ENCODE measurements at places on chromosomes 5 and 9. TPM values are rescaled to one million over a fixed set of nuclear protein-coding genes. Genes with fewer than 3 reads are reported as not detected.

GRCh38 chr5:118486647-118487225 is 501.6 kb downstream of the DTWD2 start:
- H3K27me3 ChIP-seq = no peaks in the 10 kb centered on the region
- DNase-seq = no peak
- H3K4me3 ChIP-seq = no peak overlapping the region
- H3K4me1 ChIP-seq = no peaks in the 10 kb centered on the region
- H3K27ac ChIP-seq = no peak overlapping the region

DNA sequence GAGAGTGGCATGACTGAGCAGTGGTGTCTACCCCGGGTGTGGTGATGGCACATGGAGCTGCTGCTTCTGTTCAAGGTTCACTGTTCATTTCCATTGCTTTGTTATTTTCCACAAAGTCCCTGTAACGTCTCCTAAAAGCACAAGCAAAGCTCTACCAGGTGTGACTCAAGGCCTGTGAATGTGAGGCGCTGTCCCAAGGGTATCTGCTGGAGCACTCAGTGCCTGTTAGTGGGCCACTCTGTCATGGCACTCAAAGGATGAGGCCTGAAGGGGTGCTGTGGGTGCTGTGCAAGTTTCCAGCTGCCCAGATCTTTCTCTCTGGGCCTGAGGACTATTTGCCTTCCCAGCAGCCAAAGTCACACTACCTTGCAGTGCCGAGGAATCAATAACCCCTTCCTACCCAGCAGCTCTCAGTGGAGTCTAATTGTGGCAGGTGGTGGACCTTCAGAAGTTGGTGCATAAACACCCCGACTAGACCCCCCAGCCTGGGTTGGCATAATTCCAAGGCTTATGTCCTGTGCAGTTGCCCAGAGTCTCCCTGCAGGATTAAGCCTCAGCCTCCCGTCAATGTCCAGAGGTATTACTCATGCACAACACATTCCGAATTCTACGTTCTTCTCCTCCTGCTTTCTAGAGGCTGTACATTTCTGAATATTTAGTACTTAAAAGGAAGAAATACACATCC is 17.4 kb upstream of the PTCH1 start:
- H3K27ac ChIP-seq = no peak overlapping the region
- no peaks in the 10 kb centered on the region for H3K36me3 ChIP-seq
- H3K4me3 ChIP-seq = no peak overlapping the region
- no peaks in the 10 kb centered on the region for H3K4me1 ChIP-seq
- DNase-seq = no peak

GRCh38 chr5:61264273-61264661 is 67.8 kb upstream of the ZSWIM6 start:
- no peak for DNase-seq
- H3K4me3 ChIP-seq = no peak overlapping the region
- H3K27ac ChIP-seq = no peak overlapping the region
- H3K27me3 ChIP-seq = no peaks in the 10 kb centered on the region
- H3K4me1 ChIP-seq = no peaks in the 10 kb centered on the region
- no peaks in the 10 kb centered on the region for H3K36me3 ChIP-seq

GRCh38 chr5:112869948-112870347 is 8.9 kb downstream of the SRP19 start:
- no peak for DNase-seq
- peaks cover 19% of the 10 kb centered on the region for H3K36me3 ChIP-seq
- H3K27ac ChIP-seq = no peak overlapping the region
- no peaks in the 10 kb centered on the region for H3K4me1 ChIP-seq

DNA sequence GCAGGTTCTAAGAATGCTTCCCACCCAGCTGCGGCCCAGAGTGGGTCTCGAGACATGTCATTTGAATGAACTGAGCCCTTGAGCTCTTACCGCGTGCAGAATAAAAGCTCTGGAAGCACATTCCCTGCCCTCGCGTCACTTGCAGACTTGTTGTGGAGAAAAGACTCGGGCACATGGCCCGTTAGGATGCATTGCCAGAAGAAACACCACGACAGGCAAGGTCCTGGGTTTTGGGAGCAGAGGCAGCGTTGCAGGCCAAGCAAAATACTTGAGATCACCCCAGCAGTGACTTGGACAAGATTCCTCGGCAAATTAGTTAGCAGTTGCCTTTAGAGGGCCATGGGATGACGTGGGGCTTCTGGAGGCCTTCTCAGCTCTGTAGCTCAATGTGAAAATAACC is 170.8 kb upstream of the MSX2 start:
- H3K4me1 ChIP-seq = no peaks in the 10 kb centered on the region
- no peak for DNase-seq
- no peak overlapping the region for H3K27ac ChIP-seq
- H3K27me3 ChIP-seq = no peaks in the 10 kb centered on the region

DNA sequence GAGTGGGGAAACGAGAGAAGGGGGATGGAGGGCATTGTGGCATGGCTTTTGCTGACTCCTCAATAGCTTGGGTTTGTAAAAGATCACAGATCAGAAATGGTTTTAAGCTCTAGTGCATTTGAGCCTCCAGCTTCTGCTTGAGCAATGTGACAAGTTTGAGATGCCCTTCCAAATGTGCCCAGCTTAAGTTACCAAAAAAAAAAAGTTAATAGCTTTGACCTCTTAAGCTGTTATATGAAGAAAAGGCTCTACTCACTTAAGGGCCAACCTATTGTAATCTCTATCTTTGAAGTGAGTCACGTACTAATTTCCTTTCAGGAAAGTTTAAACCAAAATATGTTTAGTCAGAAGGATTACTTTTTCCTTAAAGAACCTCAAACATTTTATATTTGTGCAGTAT is 428.8 kb upstream of the ACTBL2 start:
- no peaks in the 10 kb centered on the region for H3K27me3 ChIP-seq
- no peaks in the 10 kb centered on the region for H3K36me3 ChIP-seq
- no peaks in the 10 kb centered on the region for H3K4me1 ChIP-seq
- no peak overlapping the region for H3K4me3 ChIP-seq
- no peak overlapping the region for H3K27ac ChIP-seq

GRCh38 chr9:108196332-108197007 is 659.3 kb downstream of the ACTL7B start:
- no peaks in the 10 kb centered on the region for H3K27me3 ChIP-seq
- no peaks in the 10 kb centered on the region for H3K36me3 ChIP-seq
- no peak overlapping the region for H3K27ac ChIP-seq
- DNase-seq = no peak
- H3K4me1 ChIP-seq = no peaks in the 10 kb centered on the region

DNA sequence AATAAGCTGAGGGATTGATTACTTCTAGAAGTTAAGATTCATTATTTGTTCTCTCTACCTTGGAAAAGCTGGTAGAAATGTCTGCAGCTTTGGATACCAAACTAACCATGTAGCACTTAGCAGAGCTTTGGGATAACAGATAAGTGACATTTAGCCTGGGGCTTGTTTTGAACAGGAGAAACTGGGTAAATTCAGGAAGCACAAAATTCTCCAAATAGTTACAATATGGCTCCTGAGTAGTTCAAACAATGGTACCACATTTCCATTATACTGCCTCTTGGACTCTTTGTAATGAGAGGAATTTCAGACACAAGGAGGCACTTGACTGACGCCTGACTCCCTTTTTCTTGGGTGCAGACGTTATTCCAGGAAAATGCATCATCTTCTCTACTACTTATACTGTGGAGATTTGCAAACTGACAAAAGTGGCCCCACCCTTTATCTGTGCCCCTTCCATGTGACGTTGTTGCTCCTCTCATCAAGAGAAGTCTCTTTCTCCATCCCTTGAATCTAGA is 22.5 kb downstream of the PRUNE2 start:
- no peaks in the 10 kb centered on the region for H3K36me3 ChIP-seq
- H3K4me1 ChIP-seq = no peaks in the 10 kb centered on the region

DNA sequence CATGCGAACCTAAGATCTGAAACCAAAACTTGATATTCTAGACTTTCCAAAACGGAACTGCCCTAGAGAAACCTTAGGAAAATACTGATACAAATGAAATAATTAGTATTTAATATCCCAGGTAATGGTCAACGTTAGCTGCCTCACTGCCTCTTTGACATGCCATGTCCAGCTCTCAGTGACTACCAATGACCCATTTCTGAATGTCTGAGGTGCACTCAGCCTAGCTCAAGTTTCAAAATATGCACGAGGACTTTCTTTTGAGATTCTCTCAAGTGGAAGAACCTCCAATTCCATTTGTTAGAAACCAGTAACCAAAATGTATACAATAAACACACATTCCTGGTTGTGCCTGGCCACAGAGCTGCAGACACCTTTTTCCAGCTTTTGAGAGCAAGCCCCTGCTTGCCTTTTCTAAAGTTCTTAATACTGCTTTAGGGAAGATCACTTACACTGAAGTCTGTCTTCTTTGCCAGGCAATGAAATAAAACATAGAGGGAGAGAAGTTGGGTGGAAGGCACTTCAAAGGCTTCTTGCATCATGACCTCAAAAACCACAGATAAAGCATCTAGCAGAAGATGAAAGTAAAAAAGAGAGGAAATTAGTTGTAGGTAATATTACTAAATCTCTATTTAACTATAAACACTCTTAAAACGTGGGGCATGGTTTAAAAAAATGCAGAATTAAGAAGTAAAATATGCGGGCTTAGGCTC is 87.9 kb downstream of the MRPS27 start:
- no peaks in the 10 kb centered on the region for H3K27me3 ChIP-seq
- H3K27ac ChIP-seq = peak overlapping the region; percentile 35
- H3K4me1 ChIP-seq = peaks cover 22% of the 10 kb centered on the region
- DNase-seq = peak; percentile 27

- no peaks in the 10 kb centered on the region for H3K27me3 ChIP-seq
- no peak overlapping the region for H3K27ac ChIP-seq
- no peak overlapping the region for H3K4me3 ChIP-seq
- DNase-seq = no peak
- no peaks in the 10 kb centered on the region for H3K4me1 ChIP-seq
These were observed 119.7 kb upstream of the ELL2 start for GRCh38 chr5:96081276-96081858.

DNA sequence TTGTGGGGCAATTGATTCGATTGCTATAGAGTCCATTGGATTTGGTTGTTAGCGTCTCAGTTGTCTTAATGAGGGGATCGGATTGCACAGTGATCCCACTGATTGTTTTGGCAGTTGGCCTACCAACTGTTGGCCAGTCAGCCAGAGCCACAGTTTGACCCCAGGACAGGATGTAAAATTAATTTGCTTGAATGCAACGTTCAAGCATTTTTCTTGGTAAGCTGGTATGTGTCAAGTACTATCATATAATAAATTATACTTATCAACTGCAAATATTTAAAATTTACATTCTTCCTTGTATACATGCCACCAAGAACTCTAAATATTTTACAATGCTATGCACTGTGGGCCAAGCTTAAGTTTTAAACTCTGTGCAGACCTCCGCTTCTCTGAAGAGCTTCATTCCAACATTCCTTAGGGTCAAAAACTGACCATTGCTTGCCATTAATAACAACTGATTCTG is 80.4 kb upstream of the OSMR start:
- no peaks in the 10 kb centered on the region for H3K36me3 ChIP-seq
- H3K4me1 ChIP-seq = no peaks in the 10 kb centered on the region
- no peaks in the 10 kb centered on the region for H3K27me3 ChIP-seq
- DNase-seq = no peak

GRCh38 chr9:68933434-68934328 is 80.2 kb downstream of the PRKACG start:
- no peaks in the 10 kb centered on the region for H3K27me3 ChIP-seq
- H3K4me1 ChIP-seq = no peaks in the 10 kb centered on the region
- DNase-seq = no peak
- H3K4me3 ChIP-seq = no peak overlapping the region

DNA sequence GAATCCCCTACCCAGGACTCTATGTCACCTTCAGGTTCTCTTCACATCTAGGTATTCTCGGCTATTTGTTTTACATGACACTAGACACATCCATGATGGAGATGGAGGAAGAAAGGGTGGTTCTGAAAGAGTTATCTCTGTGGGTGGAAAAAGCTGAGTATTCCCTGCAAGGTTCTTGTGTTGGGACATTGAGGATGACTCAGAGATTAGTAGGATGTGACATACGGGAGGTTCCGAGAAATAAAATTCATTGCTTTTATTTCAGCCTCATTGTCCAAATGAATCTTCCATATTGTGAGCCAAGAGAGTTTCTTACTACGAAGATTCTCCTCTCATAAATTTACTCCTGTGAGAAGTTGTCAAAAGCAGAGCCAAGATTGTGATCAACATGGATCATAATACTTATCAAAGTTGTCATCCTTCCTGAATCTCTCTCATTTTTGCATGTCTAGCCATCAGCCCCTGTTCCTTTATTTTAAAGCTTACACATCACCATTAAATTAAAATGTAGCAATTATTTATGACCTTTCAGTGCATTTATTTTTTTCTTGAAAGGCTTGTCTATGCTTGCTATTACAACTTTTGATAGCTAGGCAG is 370.0 kb downstream of the PSAT1 start:
- DNase-seq = no peak
- H3K27ac ChIP-seq = no peak overlapping the region
- no peaks in the 10 kb centered on the region for H3K4me1 ChIP-seq
- H3K36me3 ChIP-seq = no peaks in the 10 kb centered on the region
- H3K27me3 ChIP-seq = no peaks in the 10 kb centered on the region
- H3K4me3 ChIP-seq = no peak overlapping the region

- H3K36me3 ChIP-seq = no peaks in the 10 kb centered on the region
- DNase-seq = no peak
- no peaks in the 10 kb centered on the region for H3K27me3 ChIP-seq
- H3K27ac ChIP-seq = no peak overlapping the region
- no peaks in the 10 kb centered on the region for H3K4me1 ChIP-seq
These were observed 142.2 kb downstream of the PLCXD3 start for GRCh38 chr5:41368158-41368557.

GRCh38 chr5:27220752-27221151 is 182.4 kb upstream of the CDH9 start:
- H3K36me3 ChIP-seq = no peaks in the 10 kb centered on the region
- DNase-seq = no peak
- no peak overlapping the region for H3K27ac ChIP-seq
- no peaks in the 10 kb centered on the region for H3K27me3 ChIP-seq
- no peak overlapping the region for H3K4me3 ChIP-seq

DNA sequence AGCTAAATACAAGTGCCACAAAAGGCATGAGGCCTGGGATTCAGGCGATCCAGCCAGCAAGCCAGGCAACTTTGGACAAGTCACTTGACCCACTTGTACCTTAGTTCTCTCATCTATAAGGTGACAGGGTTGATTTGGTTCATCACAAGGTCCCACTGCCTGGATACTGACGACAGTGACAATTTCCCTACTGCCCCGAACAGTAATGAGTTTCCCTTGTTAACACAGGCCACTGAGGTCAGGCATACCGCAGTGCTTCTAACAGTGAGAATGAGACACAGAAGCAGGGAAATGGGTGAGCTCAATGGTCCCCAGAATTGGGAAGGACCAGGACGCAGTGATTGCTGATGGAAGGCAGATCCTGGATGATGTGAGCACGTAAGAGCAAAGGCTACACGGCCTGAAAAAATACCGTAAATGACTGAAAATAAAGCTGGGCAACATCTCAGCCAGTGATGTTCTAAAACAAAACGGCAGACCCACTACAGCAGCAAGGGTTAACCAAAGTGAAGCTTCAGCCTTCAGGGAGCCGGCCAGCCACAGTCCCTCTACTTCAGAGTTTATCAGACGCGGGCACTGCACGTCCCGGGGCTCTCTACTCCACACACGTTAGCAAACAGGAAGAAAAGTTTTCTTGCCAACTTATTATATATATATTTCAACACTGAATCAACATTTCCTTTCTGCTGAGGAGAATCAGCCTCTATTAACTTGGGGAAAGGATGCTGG is 846 bp downstream of the MGAT1 start:
- H3K4me3 ChIP-seq = peak overlapping the region; percentile 88
- peaks cover 25% of the 10 kb centered on the region for H3K36me3 ChIP-seq
- peaks cover 65% of the 10 kb centered on the region for H3K4me1 ChIP-seq
- H3K27me3 ChIP-seq = no peaks in the 10 kb centered on the region

KCTD16 gene
- 0.09 TPM for total RNA-seq

MYMK gene
- 0.47 TPM for total RNA-seq

MEF2C gene
- 12.8 TPM for total RNA-seq

SPRY4 gene
- 1.6 TPM for total RNA-seq

FCN2 gene
- 0.52 TPM for total RNA-seq
